ENCODE measurements at places on chromosomes 4 and X. TPM values are rescaled to one million over a fixed set of nuclear protein-coding genes. Genes with fewer than 3 reads are reported as not detected.

- no peak for DNase-seq
These were observed 5.8 kb upstream of the TET2 start for GRCh38 chr4:105140684-105141490.

The CORIN gene
- 20.3 TPM for total RNA-seq

The CLNK gene
- not detected for total RNA-seq

DNA sequence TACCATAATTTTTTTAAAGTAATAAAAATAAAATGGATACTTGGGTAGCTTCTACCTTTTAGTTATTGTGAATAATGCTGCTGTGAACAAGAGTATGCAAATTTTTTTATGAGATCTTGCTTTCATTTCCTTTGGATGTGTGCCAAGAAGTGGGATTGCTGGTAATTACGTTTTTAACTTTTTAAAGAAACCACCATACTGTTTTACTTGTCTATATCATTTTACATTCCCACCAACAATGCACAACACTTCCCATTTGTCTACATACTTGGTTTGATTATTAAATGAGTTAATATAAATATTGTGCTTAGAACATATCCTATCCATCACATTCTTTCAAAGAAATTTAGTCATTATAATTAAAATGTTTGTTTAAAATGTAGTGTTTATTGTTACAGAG, 3.9 kb upstream of the SULT1B1 start:
- no peak for DNase-seq

DNA sequence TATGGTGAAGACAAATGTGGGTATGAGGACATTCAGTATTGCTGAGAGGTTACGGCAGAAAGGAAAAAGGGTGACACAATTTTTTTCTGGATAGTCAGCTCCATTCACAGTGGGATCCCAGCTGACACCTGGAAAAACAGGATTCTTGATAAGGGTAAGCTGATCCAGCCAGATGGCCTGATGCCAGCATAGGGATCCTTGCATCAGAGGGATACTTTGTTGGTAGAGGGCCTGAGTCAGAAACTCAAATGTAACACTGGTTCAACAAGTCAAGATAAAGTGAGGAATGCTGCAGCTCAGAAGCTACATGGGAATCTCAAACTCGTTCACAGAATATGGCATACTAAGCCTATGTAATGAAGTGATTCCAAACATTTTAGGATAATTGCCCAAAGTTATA, 726.7 kb downstream of the C4orf33 start:
- no peak for DNase-seq
